ENCODE measurements at places on chromosomes 16 and 17.

GRCh38 chr16:89244754-89245153 is 27.3 kb downstream of the ZNF778 start:
- no peak for DNase-seq

GRCh38 chr17:27778183-27778582 is 22.1 kb downstream of the NOS2 start:
- no peak for DNase-seq

- DNase-seq = no peak
Measured at GRCh38 chr16:21584817-21585216, 14.6 kb upstream of the METTL9 start.

DNA sequence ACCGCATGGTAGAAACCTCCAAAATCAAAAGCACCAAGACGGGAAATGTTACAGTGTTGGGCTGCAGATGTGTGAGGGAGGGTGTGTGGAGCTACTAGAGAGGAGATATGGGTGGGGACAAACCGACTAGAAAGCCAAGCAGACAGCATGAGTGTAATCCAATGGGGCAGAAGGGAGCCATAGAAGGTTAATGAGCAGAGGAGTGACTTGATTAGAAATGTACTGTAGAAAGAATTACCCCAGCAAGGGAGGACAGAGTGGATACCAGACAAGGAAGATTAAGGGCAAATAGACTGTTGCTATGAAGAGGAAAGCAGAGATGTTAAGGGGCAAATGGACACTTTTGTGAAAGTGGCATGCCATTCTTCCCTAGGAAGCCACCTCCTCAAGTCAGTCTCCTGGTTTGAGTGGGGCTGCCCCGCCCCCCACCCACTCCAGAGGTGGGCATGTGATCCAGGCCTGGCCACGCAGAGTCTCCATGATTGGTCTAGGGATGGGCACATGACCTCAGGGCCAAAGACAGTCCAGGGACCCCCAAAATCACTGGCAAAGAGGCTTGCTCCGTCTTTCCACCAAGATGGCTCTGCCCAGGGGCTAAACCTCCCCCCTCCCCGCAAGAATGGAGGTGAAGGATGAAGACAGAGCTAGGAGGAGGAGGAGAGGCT is 4.3 kb downstream of the COTL1 start:
- DNase-seq = no peak

DNA sequence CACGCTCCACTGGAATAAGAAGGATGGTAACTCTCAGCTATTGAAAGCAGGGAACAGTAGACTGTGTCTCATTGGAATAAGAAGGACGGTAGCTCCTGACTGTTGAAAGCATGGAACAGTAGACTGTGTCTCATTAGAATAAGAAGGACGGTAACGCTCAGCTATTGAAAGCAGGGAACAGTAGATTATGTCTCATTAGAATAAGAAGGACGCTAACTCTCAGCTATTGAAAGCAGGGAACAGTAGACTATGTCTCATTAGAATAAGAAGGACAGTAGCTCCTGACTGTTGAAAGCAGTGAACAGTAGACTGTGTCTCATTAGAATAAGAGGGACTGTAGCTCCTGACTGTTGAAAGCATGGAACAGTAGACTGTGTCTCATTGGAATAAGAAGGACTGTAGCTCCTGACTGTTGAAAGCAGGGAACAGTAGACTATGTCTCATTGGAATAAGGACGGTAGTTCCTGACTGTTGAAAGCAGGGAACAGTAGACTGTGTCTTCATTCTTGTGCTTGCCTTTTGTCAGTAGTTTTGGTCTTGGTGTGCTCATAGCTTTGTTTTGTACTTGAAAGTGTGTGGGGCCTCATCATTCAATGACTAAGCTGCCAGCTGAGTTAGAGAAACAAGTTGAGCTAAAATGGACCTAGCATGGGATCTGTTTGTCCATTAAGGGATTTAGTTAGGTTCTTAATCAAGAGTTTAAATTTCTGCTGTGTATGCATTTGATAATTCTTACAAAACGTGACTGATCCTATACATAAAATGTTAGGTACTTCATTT is 58.5 kb downstream of the BANP start:
- DNase-seq = no peak

DNA sequence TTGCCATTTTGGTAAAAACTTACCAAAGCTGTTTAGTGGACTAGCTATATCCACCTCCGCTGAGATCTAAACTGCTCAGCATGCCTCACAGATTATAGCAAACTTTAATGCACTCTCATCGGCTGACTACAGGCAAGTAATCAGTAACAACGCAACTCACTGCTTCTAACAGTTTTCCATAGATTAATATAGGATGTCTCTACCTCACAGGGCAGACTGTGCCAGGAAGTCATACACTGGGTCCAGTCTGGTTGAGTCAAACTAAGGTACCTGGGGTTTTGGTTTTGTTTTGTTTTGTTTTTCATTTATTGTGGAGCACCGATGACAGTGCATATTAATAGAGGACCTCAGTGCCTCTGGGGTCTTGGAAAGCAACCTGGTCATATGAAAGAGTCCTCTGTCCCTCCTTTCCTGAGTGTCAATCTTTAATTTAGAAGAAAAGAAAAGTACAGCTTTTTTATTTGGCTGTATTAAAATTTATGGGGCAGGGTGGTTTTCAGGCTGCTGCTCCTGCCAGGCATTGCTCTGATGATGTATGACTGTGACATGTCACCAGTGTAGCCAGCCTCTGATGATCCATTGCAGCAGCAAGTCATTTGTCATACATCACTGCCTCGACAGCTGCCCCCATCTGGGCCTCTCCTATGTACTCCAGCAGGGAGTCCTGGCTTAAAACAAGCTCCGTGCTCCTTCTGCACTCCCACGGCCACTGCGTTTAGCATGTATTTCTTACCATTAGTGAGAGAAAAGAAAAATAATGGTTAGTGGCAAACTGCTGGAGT is 854.1 kb downstream of the KCNJ2 start:
- no peak for DNase-seq

DNA sequence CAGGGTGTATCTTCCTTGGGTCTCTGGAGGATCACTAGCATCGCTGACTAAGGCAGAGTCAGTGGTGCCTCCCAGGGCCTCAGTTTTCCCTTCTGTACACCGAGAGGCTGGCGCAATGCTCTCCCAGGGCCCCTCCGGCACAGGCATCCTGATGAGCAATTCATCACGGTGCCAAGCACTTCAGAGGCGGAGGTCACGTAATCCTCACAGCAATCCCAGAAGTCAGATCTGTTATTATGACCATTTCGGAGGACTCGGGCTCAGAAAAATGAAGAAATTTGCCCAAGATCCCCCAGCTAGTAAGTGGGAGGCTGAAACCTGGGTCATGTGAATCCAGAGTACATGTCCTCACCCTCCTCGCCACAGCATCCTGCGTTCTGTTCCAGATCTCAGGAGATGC is 46.5 kb downstream of the AIPL1 start:
- no peak for DNase-seq

- no peak for DNase-seq
Measured at GRCh38 chr16:22813223-22813947, 577 bp upstream of the HS3ST2 start.

- no peak for DNase-seq
Measured at GRCh38 chr16:78955206-78955605, 645.3 kb downstream of the MAF start.

- no peak for DNase-seq
Measured at GRCh38 chr16:14050291-14051027, 20.7 kb upstream of the MRTFB start.

GRCh38 chr17:10328971-10329923 is 43.6 kb downstream of the MYH13 start:
- DNase-seq = no peak

GRCh38 chr16:6751191-6751590 is 581.5 kb upstream of the RBFOX1 start:
- no peak for DNase-seq

- DNase-seq = no peak
Measured at GRCh38 chr17:58263773-58264172, 17.0 kb downstream of the MPO start.

GRCh38 chr16:23469814-23470213 is 16.8 kb upstream of the COG7 start:
- DNase-seq = no peak

DNA sequence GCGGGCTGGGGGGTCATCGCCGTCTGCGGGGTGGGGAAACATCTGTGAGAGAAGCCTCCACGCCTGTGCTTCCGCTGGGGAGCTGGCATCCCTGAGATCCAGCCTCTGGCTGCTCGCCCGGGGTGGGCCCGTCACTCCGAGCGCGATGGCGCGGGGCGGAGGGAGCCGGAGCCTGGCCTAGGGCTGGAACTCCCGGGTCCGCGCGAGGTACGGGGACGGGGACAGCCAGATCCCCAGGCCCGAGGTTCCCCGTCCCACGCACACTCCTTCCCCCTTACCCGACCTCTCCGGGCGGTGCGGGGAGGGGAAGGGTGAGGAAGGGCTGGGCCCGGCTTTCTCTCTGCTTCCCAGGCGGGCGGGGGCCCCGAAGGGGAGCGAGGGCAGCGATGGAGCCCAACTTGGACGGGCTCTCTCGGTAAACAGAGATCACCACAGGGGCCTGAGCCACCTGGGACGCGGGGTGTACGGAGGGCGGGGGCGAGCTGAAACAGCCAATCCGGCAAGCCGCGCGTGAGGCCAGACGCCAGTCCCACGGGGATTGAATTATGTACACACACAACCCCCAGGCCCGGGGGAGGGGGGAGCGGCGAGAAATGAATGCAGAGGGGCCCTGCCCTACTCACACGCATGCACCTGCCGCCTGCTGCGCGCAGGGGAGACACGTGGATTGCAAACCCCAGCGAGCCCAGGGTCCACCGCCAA is at the start of gene SLC16A11:
SLC16A11 (minus strand) TSS at position 596 of the 702 bp plus-strand sequence; CDS start at position 17, 579 bp downstream.
- DNase-seq = no peak

- DNase-seq = no peak
Measured at GRCh38 chr16:80947708-80948625, 58.7 kb downstream of the CMC2 start.

- DNase-seq = no peak
Measured at GRCh38 chr17:77038884-77039555, 101.7 kb upstream of the SEC14L1 start.

- no peak for DNase-seq
Measured at GRCh38 chr16:8686031-8686621, 11.7 kb downstream of the ABAT start.

DNA sequence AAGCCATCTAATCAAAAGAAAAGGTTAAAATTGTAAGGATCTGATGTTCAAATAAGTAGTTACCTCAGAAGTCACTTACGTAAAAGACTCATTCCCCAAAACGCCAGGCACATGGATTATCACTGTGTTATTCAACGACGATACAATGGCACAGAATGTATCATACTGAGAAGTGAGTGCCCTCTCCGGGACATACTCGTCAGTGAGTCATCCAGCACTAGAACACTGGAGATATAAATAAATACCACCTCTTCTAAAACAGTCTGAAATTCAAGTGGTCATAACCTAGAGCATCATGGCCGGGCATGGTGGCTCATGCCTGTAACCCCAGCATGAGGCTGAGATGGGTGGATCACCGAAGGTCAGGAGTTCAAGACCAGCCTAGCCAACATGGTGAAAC is 24.9 kb downstream of the USP31 start:
- DNase-seq = no peak
